Amniotic epithelial cell (primary cell): ENCODE measurements at places on chromosomes 2 and 18.

DNA sequence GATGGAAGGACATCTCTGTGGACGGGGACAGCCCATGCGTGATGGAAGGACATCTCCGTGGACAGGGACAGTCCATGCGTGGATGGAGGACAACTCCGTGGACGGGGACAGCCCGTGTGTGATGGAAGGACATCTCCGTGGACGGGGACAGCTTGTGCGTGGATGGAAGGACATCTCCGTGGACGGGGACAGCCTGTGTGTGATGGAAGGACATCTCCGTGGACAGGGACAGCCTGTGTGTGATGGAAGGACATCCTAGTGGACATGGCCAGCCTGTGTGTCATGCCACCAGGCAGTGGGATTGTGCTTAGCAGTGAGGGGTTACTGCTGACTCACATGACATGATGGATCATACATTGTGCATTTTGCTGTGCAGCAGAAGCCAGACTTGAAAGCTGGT is 30.0 kb upstream of the NFATC1 start:
- no peak for DNase-seq

DNA sequence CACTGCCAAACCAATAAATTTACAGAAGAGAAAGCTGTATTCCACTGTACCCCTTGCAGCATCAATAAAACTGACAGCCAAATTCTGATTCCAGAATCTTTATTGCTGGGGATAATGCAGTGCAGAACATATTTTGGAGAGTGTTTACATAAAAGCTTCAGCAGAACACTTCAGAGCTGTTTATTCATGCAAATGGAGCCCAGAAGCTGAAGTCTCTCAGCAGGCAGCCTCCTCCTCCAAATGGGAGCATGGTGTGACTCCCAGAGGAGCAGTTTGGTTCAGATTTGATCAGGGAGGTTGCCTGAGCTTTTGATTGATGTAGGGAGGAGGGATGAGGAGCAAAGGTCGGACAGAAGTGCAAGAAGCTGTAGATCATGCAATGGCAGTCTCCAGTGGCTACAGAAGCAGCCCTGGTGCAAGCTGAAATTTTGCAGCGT is 22.4 kb downstream of the LHCGR start:
- no peak for DNase-seq

GRCh38 chr2:14256890-14257289 is 375.6 kb upstream of the LRATD1 start:
- DNase-seq, result no peak

GRCh38 chr18:51169731-51170130 is 27.8 kb downstream of the MEX3C start:
- no peak for DNase-seq

- DNase-seq, result no peak
Measured at GRCh38 chr2:210523650-210524289, 32.6 kb upstream of the CPS1 start.

- DNase-seq, result no peak
Measured at GRCh38 chr2:232485348-232485756, 2.3 kb downstream of the ECEL1 start.

- peak; percentile 15 for DNase-seq
Measured at GRCh38 chr2:10120877-10121574, 1.5 kb upstream of the RRM2 start.

GRCh38 chr2:240250150-240250984 is 109.9 kb upstream of the OTOS start:
- no peak for DNase-seq

DNA sequence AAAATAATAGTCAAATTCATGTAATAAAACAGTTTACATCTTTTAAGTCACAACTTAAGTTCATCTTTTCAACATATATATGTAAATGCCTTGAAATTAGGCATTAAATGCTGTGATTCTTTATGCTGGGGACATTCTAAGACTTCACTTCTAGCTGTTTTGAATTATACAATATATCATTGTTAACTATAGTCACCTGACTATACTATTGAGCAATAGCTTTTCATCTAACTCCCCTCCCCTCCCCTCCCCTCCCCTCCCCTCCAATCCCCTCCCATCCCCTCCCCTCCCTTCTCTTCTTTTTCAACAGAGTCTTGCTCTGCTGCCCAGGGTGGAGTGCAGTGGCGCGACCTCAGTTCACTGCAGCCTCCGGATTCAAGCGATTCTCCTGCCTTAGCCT is 16.2 kb downstream of the GALNT1 start:
- DNase-seq, result no peak

DNA sequence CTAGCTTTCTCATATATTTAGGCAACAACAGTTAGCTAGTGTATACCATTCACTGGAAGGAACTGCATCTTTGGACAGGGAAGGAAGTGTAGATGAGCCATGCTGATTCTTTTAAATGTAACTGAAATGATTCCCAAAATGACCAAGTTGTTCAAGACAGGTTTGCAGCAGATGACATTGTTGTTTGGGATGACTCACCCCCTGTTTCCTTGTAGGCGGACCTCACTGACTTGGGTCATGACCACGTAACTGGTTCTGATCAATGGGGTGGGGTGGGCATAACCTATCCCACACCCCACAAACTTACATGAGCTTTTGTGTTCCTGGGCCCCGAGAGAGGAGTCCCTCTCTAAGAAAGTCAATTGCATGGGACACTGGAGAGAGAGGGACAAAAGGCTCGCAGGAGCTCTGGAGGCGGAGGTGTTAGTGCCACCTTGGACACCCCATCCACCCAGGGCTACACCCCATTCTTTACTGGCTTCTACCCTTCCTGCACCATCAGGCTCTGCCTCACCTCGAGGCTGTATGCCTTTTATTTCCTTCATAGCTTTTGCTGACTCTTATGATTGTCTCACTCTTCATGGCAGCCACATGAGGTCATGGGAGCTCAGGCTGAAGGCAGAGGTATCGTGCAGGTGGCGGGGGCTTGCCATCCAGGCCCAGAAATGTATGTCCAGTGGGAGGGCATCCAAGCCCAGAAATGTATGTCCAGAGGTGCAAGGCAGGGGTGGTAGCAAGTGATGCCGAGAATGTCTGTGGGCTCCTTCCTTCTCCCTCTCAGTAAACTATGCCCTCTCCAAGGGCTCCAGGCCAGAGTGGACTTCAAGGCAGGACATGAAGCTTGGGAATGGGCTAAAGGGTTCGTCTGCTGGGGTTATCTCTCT is 108.0 kb downstream of the TWIST2 start:
- no peak for DNase-seq

DNA sequence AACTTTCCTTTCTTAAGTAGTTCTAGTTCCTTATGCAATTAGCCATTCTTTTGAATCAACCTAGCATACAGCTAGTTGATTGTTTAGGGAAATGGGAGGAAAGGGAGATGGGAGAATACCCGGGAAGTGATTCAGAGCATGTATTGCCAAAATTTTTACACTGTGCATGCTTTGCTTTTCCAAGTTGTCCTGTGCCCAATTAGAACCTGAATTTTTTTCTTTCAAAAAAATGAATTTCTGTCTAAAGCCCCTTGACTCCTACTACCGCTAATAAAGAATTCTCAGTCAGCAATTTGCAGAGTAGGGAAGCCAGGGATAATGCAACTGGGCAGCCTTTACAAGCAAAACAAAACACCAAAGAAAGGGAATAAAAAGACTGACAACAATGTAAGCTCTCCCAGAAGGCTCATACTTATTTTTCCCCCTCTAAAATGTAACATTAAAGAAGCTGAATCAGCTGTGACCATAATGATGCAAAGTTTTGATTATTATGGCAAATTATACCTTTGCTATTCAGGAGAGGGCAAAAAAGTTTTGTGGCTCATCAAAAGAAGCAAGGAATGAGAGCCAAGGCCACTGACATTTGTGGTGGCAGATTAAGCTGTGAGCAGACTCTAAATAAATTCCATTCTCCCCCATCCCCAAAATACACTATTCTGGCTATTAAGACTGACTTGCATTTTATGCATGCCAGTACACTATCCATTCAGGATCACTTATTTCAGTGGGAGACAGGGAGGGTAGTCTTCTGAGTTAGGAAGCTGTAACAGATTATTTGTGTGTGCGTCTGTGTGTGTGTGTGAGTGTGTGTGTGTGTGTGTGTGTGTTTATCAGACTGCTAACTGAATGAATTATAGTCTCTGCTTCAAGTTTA is 174.3 kb downstream of the ERBB4 start:
- DNase-seq, result peak; percentile 33

DNA sequence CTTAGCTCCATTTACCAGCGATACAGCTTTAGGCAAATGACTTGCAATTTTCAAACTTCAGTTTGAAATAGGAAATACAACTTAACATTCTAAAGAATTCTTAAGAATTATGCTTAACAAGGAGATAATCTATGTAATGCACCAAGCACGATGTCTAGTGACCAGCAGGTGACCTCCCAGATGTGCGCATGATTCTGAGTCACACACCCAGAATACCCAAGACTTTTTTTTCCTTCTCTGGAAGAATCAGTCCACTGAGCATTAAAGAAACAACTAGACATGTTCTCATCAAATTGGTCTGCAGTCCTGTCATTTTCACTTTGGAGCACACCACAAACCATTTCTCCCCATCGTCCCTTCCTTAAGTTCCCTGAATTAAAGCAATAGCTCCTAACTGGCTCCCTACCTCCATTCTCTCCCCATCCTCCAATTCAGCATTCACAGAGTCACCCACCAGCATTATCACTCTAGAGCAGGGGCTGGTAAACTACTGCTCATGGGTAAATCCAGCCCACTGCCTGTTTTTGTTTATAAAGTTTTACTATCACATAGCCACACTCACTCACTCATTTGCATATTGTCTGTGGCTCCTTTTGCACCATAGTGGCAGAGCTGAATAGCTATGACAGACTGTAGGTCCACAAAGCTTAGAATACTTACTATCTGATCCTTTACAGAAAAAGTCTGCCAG is 13.2 kb downstream of the EVA1A start:
- peak; percentile 32 for DNase-seq

DNA sequence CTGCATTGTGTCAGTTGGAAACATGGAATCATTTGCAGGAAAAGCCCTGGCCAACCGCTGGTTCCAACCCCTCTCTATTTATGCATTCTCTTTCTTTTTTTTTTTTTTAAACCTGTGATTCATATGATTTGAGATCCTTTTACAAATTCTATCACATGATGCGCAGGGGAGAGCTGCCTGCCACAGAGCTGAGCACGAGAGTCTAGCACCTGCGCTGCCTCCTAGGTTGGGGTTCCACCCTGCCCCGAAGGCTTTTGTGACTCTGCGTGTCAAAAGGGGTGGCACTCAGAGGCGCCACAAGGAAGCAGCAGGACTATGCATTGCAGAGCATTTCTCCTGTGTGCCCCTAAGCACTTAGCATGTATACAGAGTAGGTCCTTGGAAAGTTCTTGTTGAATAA is 17.3 kb upstream of the ESPNL start:
- DNase-seq, result no peak

GRCh38 chr2:75594596-75594995 is 33.9 kb upstream of the EVA1A start:
- DNase-seq, result no peak

DNA sequence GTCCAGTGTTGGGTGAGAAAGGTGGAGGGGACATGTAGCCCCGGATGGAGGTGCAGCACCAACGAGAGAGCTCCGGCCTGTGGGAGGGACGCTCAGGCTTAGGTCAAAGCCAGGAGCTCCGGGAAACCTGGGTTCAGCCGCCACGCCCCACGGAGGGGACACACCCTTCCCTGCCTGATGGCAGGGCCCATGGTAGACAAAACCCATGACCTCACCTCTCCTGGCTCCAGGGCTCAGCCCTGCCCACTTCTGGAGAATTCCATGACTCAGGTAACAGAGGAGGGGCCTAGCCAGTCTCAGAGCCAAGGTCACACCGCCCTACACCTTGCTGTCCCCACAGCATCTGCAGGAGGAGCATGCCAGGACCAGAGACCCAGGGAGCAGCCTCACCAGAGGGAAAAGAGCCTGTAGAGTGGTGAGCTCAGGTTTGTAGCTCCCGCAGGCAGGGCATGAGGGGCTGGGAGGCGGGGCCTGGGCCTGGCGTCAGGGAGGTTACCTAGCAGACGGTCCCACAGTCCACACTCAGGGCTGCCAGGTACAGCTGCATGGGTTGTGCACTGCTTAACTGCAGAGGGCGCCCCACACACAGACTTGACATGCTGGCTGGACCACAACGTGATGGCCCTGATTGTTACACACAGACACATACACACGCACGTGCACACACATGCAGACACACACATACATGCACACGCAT is 70.8 kb upstream of the SMAD7 start:
- DNase-seq, result peak; percentile 41

- peak; percentile 64 for DNase-seq
Measured at GRCh38 chr18:69954719-69955480, 7.2 kb upstream of the CD226 start.

DNA sequence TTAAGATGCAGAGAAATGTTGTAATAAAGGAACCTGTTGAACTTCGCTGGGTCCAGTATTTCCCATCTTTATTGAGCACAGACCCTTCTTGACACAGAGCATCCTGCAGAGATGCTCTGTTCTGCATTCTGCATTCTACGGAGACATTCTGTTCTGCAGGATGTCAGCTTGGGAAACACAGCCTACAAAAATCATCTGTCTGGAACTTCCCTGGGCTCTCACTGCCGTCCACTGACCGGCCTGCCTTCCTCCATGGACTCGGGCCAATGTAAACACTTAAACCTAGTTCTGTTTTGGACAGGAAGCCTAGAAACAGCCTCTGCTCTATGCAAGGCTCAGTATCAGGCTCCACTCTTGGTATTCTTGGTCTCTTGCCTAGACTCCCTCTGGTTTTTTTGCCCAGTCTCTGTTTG is 90.0 kb upstream of the PPP1CB start:
- DNase-seq, result peak; percentile 94

DNA sequence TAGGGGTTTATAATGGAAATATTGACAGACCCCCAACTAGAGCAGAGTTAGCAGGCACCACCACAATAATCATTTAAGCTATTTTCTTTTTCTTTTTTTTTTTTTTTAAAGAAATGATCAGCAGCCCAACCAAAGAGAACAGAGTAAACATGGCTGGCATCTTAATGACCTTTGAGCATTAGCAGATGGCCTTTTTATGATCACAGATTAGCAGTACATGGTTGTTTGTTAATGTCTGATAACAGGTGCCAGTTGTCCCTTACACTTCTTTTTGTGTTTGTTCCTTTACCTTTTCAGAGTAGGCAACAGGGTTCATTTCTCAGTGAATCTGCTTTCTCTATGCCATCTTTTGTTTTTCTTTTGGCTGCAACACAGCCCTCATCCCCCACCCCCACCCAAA is 747.0 kb downstream of the BCL11A start:
- no peak for DNase-seq

GRCh38 chr2:28492282-28492681 is 3.6 kb upstream of the PLB1 start:
- no peak for DNase-seq

GRCh38 chr2:229408962-229409361 is 137.9 kb upstream of the PID1 start:
- no peak for DNase-seq

DNA sequence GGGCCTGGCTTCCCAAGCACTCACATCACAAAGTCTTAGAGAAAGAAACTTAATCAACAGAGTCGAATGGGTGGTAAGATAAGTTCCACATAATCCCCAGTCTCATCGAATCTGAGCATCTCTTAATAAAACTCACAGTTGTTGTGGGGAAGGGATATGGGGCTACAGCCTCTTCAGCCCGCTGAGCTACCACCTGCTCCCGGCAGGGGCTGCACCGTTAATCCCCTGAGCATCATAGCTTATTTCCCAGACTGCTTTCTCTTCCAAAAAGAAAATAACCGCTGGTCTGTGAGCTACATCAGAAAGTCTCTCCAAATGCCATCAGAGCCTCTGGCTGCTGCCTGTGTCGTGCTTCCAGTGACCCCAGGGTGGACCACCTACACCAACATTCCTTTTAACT is 139.4 kb upstream of the CELF4 start:
- DNase-seq, result no peak
